Thoracic aorta (tissue), 2 donors: ENCODE measurements at places on chromosomes 1 and 21. TPM values are rescaled to one million over a fixed set of nuclear protein-coding genes. Genes with fewer than 3 reads are reported as not detected.

DNA sequence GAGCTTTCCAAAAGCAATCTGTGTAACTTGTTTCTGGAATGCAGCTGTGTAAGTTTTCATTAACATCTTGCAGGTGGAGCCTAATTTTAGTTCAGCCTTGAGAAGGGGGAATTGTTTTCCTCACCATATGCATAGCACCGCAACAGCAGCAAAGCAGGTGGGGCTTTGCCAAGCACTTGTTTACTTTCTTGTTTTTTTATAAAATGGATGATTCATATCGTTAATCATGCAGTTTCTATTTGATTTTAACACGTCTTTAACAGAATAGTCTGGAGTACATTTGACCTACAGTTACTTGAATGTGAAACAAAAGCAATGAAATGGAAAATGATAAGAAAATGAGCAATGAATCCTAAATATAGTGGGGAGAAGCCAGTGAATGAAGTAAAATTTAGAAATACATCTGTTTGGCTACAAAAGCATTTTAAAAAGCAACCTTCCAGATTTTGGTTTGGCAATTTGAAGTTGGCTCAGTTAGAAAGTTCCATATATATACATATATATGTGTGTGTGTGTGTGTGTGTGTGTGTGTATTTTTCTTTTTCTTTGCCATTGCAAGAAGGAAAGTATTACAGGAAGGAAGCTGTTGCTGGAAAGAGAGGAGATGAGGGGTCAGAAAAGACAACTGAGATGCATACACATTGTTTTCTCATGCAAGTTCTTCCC is 119.0 kb upstream of the ADGRL2 start:
- H3K27me3 ChIP-seq = no peaks in the 10 kb centered on the region

DNA sequence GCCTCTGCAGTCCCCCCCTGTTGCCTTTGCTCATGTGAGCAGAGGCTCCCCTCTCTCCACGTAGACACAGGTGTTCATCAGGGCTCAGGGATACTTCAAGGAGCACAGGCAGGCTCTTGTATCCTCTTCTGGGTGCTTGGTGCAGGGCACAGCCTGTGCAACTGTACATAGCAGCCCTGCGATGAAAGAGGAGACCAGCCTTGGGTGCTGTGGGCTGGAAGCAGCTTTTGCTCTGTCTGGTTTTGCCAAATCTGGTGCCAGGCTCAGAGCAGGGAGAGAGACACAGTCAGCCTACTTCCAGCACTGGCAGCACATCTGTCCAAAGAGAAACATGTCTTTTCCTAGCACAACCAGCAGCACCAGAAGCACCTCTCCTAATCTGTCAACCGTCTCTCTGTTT is 132.1 kb downstream of the ETS2 start:
- DNase-seq = no peak
- H3K36me3 ChIP-seq = no peaks in the 10 kb centered on the region
- no peaks in the 10 kb centered on the region for H3K27me3 ChIP-seq
- H3K4me1 ChIP-seq = no peaks in the 10 kb centered on the region
- no peak overlapping the region for H3K27ac ChIP-seq
- no peak overlapping the region for H3K4me3 ChIP-seq

Gene C1orf226
- 3.3 TPM for total RNA-seq

Gene SPATA1
- total RNA-seq = 0.14 TPM
